Hypothalamus (tissue), 51 donors: ENCODE measurements at places on chromosomes 2 and 18.

GRCh38 chr2:162840598-162841246, 2.2 kb upstream of the KCNH7 start:
- peak; percentile 11 for DNase-seq

DNA sequence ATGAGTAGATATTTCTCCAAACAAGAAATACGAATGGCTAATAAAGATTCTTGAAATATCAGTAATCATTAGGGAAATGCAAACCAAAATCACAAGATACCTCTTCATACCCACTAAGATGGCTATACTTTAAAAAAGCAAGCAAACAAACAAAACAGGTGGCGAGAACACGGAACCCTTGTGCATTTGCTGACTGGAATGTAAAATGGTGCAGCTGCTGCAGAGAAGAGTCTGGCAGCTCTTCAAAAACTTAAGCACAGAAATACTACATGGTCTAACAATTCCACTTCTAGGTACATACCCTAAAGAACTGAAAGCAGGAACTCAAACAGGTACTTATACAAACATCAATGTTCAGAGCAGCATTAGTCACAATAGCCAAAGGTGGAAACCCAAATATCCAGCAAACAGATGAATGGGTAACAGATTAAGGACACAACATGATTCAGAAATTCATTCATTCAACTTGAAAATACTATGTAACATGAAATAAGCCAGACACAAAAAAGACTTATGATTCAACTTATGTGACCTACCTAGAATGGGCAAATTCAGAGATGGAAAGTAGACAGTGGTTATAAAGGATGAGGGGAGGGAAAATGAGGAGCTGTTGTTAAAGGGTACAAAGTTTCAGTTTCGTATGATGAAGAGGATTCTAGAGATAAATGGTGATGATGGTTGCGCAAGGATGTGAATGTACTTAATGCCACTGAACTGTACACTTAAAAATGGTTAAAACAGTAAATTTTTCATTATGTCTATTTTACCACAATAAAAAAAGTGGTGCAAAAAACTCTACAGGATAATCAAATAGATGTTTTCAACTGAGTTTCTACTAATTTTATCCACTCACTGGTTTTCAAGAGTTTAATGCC, 26.9 kb upstream of the GPR75 start:
- DNase-seq = no peak

- DNase-seq = no peak
These were observed 27.5 kb downstream of the EML4 start for GRCh38 chr2:42196403-42197267.

- DNase-seq = no peak
These were observed 1374.5 kb upstream of the NXPH2 start for GRCh38 chr2:140154706-140155105.

DNA sequence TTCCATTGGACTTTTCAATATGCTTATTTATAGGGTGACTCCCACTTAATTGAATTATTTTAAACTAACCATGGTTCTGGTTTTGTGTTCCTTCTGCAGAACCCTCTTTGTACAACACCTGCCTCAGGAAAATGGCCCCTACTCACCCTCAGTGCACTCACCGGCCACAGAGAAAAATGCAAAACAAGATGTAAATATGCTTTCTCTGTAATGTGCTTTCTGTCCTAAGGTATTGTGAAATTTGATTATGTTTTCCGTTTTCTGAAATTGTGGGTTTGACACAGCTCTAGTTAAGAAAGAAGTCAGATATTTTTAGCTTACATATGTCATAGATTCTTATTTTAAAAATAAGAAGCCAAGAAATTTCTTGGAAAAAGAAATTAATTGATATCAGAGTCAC, 357.7 kb upstream of the SMIM21 start:
- no peak for DNase-seq

DNA sequence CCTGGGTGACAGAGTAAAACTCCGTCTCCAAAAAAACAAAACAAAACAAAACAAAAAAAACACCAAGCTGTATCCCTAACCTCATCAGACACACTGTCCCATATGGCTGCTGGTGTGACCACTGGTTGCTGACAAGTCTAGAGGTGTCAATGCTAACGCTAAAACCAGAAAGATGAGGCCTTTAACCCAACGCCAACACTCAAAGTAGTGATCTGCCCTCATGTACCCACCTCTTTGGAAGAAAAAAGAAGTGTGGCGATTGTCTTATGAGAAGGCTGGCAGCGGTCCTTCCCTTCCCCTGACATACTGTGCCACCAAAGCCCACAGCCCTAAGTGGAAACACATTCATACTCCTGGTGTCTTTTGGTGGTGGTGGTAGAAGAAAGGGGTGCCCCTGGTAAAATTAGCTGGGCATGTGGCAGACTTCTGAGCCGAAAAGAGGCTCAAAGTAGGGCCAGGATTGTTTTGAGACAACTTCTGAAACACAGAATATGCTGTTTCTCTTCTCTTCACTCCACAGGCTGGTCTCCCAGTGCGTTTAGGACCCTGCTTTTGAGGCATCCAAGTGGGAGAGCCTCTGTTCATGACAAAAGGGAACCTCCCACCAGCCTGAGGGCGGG, 9.8 kb downstream of the SERTAD2 start:
- DNase-seq = no peak

GRCh38 chr2:208040199-208041171, 15.2 kb upstream of the PLEKHM3 start:
- DNase-seq = peak; percentile 27
